ENCODE measurements at places on chromosomes 5 and 9.

GRCh38 chr9:20989923-20990341, 41.5 kb downstream of the HACD4 start:
- DNase-seq: no peak

GRCh38 chr5:14382640-14383039, 199.0 kb upstream of the OTULINL start:
- no peak for DNase-seq

DNA sequence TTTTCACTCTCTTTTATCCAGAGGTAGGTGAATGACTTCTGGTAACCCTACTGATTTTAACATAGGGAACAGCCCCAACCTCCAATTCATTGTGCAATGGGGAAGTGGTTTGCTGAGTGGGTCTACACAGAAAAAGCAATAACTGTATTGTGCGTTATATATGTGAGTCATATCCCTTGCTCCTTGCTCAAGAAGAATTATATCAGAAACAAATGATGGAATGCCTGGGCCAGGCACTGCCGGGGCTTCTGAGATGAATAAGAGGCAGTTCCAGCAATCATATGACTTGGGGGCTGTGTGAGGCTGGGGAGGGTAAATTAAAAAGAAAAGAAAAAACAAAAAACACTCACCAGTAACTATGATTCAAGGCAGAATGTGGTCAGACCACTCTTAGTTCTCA, 79.2 kb upstream of the ABCA1 start:
- DNase-seq: peak; percentile 39

DNA sequence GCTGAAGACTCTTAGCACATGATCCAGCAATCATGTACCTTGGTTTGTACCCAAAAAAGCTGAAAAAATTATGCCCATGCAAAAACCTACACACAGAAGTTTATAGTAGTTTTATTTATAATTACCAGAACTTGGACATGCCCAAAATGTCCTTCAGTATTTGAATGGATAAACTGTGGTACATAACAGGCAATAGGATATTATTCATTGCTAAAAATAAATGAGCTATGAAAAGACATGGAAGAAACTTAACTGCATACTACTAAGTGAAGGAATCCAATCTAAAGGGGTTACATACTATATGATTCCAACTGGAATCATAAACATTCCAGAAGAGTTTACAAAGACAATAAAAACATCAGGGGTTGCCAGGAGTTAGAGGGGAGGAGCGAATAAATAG, 25.6 kb downstream of the FBXL17 start:
- DNase-seq: no peak

DNA sequence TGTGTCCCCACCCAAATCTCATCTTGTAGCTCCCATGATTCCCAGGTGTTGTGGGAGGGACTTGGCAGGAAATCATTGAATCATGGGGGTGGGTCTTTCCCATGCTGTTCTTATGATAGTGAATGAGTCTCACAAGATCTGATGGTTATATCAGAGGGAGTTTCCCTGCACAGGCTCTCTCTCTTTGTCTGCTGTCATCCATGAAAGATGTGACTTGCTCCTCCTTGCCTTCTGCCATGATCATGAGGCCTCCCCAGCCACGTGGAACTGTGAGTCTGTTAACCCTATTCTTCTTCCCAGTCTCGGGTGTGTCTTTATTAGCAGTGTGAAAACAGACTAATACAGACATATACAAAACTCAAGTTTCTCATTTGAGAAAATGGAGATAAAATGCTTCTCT, 139.3 kb downstream of the FBXL7 start:
- DNase-seq: no peak

- no peak for DNase-seq
Observed at GRCh38 chr5:92372766-92373165, 989.6 kb upstream of the ARRDC3 start.

- no peak for DNase-seq
Observed at GRCh38 chr5:166906991-166907713, 1384.3 kb upstream of the WWC1 start.

- DNase-seq: no peak
Observed at GRCh38 chr5:83440826-83441225, 30.7 kb upstream of the VCAN start.

GRCh38 chr5:158698023-158698639, 401.6 kb downstream of the EBF1 start:
- DNase-seq: no peak

- DNase-seq: no peak
Observed at GRCh38 chr5:81774374-81774773, 23.5 kb upstream of the SSBP2 start.

DNA sequence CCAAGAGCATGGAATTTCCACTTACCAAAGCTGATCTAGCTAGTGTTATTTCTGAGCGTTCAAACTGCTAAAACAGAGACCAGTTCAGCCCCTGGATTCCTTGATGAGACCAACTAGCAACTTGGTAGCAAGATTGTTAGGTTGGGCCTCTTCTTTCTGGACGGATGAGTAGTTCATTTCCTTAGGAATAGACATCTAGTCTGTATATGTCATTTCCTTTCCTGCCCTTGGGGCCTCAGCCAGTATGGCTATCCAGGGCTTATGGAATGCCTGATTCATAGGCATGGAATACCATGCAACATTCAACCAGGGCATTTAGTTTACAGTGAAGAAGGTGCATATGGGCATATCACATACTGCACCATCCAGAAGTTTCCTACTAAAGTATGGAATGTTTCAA, 14.5 kb upstream of the LPAR1 start:
- no peak for DNase-seq

DNA sequence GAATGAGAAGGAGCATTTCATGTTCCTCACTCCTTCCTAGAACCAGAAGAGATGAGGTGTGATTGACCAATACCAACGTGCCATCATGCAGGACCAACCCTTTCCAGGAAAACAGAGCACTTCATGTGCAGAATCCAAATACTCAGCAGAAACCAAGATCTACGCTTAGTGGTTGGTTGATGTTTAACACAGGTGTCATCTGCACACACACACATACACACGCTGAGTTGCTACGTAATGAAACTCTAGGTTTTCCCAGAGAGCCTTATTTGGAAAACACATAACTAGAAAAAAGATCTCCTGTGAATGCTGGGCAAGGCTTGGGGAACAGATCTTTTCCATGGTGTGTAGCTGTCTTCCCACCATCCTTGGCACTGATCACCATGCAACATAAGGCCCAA, 21.1 kb upstream of the ZNF622 start:
- no peak for DNase-seq

- DNase-seq: no peak
Observed at GRCh38 chr9:93582550-93582949, 6.2 kb downstream of the PHF2 start.

GRCh38 chr5:57745700-57746651, 263.4 kb upstream of the ACTBL2 start:
- DNase-seq: no peak

GRCh38 chr9:35481347-35481975, 8.4 kb upstream of the RUSC2 start:
- DNase-seq: peak; percentile 45

DNA sequence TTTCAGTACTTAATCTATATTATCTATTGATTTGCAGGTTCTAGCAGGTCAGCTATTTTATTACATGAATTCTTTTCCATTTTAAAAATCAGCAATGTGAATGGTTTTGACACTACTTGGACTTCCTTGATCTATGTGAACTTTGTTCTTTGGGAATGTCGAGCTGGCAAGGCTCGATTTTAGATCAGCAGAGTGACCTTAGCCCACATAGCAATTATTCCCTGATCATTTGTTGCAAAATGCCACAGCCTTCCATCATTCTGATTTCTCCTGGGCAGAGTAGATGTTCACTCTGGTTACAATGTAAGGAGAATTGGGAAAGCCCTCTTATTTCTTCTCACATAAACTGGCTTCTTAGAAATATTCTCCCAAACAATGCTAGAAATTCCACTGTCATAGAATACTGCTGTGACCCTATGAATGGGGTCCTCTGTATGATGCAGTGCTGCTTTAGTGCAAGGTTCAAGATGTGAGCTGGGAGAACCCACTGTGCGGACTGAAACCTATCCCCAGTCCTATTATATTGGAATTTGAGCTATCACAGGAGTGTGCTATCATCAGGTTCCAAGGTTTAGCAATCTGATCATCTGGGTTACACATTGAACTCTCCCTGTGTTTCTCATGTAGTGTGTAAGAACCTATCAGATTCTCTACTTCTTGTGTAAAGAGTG, 15.7 kb upstream of the GDA start:
- DNase-seq: no peak

- no peak for DNase-seq
Observed at GRCh38 chr5:61304590-61305381, 27.3 kb upstream of the ZSWIM6 start.

DNA sequence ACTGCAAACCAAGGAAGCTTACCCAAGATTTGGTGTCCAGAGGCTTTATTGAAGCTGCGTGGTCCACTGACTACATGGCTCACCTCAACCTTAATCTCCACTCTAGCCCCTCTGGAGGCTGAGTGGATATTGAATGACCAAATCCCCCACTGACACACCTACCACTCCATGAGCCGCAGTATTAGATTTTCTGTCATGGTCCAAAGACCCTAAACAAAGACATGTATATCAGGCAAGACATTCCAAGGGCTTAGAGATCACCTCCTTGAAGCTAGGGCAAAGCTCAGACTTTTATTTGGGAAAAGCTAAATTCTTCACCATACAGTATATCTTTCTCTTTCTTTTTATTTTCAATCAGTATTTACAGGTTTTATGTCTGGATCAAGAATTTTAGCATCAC, 346.2 kb upstream of the CTNND2 start:
- no peak for DNase-seq

GRCh38 chr9:92984976-92985375, 37.7 kb downstream of the FGD3 start:
- peak; percentile 14 for DNase-seq

DNA sequence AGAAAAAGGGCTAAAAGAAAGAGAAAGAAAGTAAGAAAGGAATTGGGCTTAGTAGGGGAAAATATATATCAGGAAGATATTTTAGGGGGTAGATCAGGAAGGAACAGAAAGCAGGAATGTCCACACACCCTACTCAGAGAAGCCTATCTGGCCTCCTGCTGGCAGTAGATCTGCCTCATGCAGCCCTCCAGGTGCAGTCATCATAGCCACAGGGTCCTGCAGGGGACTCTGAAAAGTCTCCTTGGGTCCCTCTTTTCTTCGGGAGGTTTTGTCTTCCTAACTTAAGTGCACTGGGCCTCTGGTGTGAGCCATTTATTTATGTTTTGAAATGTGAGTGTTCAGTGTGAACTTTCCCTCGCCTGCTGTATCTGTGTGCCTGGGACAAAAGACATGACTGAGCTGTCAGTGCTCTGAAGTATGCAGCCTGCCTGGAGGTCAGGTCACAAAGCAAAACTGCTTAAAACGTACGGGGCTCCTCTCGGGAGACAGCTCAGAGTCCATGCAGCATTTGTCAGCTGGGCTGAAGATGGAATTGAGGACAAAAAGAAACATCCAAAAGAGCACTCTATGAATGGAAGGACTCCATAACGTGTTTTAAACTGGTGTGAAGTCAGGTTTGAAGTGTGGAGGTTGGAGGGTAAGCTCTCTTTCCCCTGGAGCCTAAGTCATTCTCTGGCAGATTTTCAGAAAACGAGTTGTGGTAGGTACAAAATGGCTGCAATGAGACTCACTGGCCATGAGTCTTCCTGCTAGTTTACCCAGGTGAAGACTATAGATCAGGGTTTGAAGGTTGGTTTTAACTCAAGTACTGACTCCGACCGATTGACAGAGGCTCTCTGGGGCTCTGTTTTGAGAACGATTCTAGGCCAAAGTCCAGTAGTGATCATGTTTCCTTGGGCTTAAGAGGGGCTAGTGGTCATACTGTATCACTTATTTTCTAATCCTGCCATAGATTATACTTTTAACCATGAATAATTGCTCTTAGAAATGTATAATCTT, 151.8 kb upstream of the GDNF start:
- no peak for DNase-seq

DNA sequence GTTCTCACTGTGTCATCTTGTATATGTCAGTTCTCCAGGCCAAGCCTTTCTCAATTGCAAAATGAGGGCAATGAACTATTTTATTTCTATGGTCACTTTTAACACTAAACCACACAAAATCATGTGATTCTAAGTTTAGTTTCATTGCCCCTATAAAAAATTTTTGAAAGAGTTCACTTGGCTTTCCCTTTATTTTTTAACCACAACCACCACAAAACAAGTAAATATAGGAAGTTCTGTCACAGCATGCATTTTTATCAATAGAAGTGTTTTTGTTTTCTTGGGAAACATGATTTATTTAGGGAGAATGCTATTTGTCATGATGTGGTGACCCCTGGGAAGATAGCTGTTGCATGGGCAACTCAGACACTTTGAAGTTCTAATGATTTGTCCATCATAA, 169.1 kb downstream of the CSNK1G3 start:
- no peak for DNase-seq

GRCh38 chr9:26669701-26670670, 222.6 kb downstream of the CAAP1 start:
- no peak for DNase-seq

DNA sequence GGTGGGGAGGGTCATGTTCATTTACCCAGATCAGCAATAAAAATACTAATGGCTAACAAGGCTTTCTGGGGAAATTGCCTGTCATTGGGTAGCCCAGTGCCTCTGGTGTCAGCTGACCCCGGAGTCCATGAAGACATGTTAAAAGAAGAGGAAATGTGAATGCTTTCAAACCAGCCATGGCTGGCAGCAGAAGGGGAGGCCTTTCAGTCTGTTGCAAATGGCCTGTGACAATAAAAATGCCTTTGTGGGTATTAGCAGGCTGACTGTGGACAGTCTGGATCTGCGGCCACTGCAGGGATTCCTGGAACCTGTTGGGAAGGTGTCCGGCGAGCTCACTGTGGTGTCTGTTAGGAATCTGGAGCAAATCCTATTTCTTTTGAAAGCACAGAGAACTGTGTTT, 7.5 kb downstream of the ABL1 start:
- DNase-seq: no peak

DNA sequence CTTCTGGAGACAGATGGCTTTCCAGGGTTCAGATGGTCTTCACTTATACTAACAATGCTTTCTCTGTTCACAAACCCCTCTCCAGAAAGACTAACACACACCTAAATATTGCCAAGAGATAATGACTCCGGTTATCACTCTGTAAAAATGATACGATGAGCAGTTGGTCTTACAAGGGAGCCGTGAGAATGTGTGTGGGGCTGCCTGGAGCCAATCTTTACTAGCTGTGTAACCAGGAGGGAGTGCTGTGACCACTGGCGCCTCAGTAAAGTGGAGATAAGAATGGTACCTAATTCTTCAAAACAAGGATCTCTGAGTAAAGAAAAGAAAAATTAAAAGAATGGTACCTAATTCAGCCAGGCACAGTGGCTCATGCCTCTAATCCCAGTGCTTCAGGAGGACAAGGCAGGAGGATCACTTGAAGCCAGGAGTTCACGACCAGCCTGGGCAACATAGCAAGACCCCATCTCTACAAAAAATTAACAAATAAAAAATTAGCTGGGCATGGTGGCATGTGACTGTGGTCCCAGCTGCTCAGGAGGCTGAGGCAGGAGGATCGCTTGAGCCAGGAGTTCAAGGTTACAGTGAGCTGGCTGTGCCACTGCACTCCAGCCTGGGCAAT, 39.9 kb upstream of the IL17B start:
- DNase-seq: no peak

DNA sequence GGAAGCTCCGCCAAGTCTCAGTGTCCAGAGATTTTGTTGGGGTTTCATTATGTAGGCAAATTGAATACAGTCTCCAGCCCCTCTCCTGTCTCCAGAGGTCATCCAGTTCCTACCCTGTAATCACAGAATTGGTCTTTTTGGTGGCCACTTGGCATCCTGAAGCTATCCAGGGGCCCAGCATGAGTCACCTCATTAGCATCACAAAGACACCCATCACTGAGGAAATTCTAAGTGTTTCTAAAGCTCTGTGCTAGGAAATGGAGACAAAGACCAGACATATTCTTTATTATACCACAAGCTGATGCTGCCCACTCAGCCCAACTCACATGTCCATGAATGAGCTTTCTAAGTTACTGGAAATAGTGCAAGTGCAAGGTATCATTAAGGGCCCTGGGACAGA, 229.9 kb downstream of the DOCK8 start:
- DNase-seq: no peak

All from activated T-cell treated with anti-CD3 and anti-CD28 coated beads, Interleukin-2, amount 50 U/mL, for 48 hours (primary cell).